ENCODE measurements at places on chromosomes 4 and X.

DNA sequence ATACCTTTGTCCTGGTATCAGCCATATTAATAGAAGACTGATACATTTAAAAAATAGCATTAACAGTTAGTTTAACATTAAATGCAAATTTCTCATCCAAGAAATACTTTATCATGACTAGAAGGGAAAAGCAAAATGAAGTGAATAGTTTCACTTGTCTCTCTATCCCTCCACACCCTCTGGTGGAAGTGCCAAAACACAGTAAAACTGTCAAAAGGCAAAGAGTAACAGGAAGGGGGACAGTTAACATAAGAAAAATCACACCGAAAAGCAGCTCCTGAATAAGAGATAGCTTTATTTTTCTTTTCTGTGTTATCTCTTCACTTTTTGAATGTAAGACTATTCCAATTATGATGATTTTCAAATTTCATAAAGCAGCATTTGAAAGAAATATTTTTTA lies 187.2 kb downstream of the FBXW7 start:
- DNase-seq, result peak; percentile 40

DNA sequence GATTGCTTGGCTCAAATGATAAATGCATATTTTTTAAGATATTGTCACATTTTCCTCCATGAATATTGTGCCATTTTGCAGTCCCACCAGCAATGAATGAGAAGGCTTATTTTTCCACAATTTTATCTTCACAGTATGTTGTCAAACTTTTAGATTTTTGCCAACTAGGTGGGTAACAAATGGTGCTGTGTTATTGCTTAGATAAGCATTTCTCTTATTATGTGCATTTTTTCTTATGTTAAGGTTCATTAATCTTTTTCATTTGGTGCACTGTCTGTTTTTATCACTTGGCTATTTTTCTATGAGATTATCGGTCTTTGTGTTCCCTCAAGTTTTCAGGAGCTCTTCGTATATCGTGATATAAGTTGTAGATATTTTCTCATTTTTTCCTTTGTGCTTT lies 13.4 kb upstream of the AFM start:
- no peak for DNase-seq

GRCh38 chr4:112341033-112341432 lies 43.9 kb downstream of the ALPK1 start:
- DNase-seq, result no peak

DNA sequence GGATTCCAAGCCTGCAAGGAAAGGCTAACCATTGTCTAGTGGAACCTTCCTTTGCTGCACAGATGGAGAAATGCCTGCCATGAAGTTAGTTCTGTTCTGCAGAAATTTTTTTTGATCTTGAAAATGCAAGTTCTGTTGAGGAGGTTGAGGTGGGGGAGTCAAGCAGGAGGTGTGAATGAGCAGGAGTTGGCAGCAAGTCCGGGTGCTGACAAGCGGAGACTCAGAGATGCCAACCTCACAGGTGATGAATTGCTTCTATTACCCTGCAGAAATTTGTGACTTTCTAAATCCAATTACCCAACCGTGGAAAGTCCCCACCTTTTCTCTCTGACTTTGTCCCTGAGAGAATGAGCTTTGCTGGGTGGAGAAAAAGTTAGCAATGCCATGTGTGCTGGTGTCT lies 350.1 kb downstream of the DHRSX start:
- no peak for DNase-seq

DNA sequence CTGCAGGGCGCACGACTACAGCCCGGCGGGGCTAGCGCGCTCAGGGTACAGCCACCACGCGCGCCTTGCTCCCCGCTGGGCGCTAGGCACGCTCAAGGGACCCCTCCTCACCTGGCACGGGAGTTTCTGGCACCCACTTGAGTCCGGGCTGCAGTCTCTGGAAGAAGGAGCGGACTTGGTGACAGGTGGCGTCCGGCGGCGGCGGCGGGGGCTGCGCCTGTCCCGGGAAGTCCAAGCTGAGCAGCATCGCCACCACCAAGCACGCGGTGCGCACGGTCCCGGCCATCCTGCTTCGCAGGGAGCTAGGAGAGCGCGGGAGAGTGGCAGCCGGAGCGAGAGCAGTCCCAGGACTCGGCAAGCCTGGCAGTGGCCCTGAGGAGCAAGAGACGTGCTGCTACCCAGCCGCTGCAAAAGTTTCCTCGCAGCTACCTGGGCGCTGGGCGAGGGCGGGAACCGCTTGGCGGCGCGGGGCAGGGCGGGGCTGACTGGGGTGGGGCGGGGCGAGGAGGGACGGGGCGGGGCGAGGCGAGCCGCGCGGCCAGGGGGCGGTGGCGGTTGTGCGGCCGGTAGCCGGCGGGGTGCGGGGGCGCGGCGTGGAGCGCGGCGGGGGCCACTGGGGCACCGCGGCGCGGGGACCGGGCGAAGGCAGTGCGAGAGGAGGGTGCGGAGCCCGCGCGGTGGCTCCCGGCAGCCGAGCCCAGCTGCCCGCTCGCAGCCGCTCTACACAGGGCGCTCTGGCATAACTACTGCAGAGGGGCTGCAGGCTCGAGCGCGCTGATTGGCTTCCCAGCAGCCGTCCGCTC lies at the start of gene GPC3:
GPC3 (minus strand) TSS at position 431 of the 803 bp plus-strand sequence.
- DNase-seq, result no peak

- DNase-seq, result no peak
Measured at GRCh38 chr4:73631565-73632226, 11.5 kb upstream of the RASSF6 start.

DNA sequence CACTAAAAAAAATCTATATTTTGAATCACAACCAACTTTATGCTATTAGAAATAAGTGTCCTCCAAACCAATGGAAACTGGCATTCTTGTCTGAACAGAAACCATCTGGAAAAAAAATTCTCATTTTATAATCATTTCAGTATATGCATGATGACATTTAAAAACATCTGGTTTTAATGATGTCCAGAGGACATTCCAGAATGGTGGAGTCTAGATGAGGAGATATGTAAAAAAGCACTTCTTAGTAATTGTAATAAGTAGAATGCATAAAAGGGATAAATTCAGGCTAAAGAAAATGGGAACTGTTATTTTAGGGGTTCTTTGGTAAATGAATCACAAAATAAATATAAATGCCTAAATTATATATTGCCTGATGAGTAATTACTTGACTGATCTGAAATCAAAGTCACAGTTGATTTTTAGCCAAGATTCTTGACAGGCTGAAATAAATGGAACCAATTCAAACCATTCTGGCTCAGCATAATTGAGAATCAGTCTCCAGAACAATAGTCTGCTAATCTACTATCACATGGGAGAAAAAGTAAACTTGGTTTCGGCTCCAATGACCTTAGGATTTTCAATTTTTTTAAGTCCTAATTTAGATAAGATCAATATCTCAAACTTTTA lies 636.6 kb downstream of the FAT4 start:
- DNase-seq, result no peak

- no peak for DNase-seq
Measured at GRCh38 chrX:68059469-68059868, 373.8 kb downstream of the OPHN1 start.

- peak; percentile 50 for DNase-seq
Measured at GRCh38 chr4:75512386-75513211, 1.6 kb downstream of the RCHY1 start.

DNA sequence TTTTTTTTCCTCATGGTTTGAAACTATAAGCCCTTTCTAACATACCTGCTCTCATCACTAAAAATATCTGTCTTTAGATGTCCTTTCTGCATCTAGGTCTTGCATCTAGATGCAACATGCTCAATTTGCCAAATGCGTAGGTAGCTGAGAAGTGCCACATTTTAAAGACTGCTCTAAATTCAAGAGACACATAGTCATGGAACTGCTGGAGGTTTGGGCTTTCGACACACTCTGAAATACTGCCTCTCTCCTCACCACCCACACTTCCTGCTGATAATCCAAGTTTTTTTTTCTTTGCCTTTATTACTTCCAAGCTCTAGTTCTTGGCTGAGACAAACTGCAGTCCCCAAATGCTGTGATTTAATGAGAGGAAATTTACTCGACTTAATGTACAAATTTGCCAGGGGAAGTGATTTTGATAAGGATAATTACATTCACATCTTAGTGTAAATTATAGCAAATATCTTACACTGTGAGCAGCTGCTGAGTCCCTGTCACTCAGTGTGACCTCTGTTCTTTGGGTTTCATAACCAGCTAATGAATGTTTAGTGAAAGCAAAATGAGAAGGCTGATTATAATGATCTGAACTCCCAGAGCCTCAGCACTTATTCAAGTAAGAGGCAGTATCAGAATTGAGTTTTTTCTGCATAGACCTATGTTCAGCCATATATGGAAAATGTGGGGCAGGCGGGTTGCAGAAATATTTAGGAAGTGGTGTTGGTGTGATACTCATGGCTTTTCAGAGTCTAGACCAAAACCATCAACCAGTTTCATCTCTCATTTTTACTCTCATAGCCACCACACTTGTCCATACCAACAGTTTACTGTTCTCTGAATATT lies 31.3 kb downstream of the DRD5 start:
- no peak for DNase-seq
